ENCODE measurements at places on chromosomes 4 and X.

- no peak for DNase-seq
Observed at GRCh38 chr4:7330811-7331681, 103.7 kb downstream of the PSAPL1 start.

DNA sequence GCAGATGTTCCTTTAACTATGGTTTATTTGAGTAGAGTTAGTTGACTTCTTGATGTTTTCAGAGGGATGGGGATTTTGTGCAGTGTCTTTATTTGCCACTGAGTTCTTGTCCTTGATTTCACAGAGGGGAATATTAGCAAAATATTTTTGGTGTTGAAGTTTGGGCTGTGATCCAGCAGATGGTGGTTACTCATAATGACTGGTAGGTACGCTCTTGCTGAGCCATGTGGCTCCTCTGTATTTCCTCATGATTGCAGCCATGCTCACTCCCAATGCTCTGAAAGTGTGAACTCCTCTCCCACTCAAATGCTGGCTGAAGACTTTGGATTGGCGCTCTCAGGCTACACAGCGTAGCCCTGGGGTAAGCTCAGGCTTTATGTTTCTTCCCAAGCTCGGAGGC is 77.7 kb downstream of the KLF8 start:
- no peak for DNase-seq

DNA sequence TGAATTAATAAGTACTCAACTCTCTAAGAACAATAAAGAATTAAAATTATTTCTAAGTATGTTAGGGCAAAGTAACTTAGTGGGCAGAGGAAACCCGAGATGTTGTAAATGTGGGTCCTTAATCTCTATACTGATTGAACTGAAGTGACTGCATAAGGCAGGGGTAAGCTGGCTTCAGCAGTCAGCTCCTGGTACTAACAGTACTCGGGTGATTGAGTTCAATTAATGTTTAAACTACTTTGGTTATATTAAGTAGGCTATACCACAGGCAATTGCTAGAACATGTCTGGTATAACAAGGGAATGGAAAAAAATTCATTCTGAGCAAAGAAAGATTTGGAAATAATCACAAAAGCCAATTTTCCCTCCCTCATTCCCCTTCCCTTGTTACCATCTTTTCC is 90.7 kb downstream of the LNX1 start:
- no peak for DNase-seq

DNA sequence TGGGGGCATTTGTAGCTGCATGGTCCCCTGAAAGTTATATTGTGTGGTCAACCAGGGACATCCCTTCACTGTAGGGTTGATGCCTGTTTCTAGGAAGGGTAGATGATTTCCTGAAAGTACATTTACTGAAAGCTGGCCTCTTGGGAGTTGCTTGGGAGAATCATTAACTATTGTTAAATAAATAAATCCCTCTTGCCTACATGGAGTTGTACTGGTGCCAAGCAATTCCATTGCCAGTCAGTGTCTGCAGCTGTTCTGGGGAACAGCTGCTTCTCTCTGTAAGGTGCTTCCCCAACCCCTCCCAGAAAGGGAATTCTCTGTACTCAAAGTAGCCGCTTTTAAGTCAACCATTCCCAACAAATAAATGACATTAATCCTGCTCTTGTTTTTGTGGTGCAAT is 51.1 kb downstream of the C4orf51 start:
- DNase-seq = no peak

GRCh38 chr4:64158648-64159326 is 250.5 kb downstream of the TECRL start:
- DNase-seq = peak; percentile 42

All from AML-193 (cell line).